Thymus (tissue), 14 donors: ENCODE measurements at places on chromosomes 7 and 10. TPM values are rescaled to one million over a fixed set of nuclear protein-coding genes. Genes with fewer than 3 reads are reported as not detected.
A peak's percentile ranks its signal among the peaks of the same experiment; 100 is the strongest.

GRCh38 chr10:29492774-29493173 is 142.0 kb downstream of the SVIL start:
- H3K27me3 ChIP-seq, result no peaks in the 10 kb centered on the region
- no peak for DNase-seq
- H3K27ac ChIP-seq, result no peak overlapping the region
- H3K4me3 ChIP-seq, result no peak overlapping the region

DNA sequence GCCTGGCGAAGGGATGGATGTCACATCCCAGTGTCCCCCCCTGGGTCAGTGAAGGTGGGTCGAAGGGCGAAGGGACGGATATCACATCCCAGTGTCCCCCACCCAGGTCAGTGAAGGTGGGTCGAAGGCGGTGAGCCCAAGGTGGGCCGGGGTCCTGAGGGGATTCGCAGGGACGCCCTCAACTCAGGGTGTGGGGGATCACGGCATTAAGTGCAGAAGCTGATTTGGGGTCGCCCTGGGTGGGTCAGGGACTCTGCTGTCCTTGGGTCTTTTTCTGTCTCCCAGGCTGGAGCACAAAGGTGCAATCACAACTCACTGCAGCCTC is 21.9 kb downstream of the ADAP1 start:
- H3K27me3 ChIP-seq, result no peaks in the 10 kb centered on the region
- DNase-seq, result no peak
- no peaks in the 10 kb centered on the region for H3K36me3 ChIP-seq
- no peaks in the 10 kb centered on the region for H3K4me1 ChIP-seq
- no peak overlapping the region for H3K4me3 ChIP-seq

- no peaks in the 10 kb centered on the region for H3K36me3 ChIP-seq
- H3K27ac ChIP-seq, result no peak overlapping the region
- H3K4me3 ChIP-seq, result no peak overlapping the region
- H3K27me3 ChIP-seq, result no peaks in the 10 kb centered on the region
- no peaks in the 10 kb centered on the region for H3K4me1 ChIP-seq
Observed at GRCh38 chr7:136528329-136528728, 340.1 kb upstream of the CHRM2 start.

ICA1 gene
- 6.3 TPM for total RNA-seq

- H3K27ac ChIP-seq, result no peak overlapping the region
- H3K27me3 ChIP-seq, result peaks cover 59% of the 10 kb centered on the region
- DNase-seq, result no peak
- H3K36me3 ChIP-seq, result no peaks in the 10 kb centered on the region
- no peaks in the 10 kb centered on the region for H3K4me1 ChIP-seq
- H3K4me3 ChIP-seq, result peak overlapping the region; percentile 34
Observed at GRCh38 chr10:50990568-50991455, 83.5 kb upstream of the PRKG1 start.

- no peaks in the 10 kb centered on the region for H3K27me3 ChIP-seq
- no peaks in the 10 kb centered on the region for H3K4me1 ChIP-seq
- DNase-seq, result no peak
- H3K36me3 ChIP-seq, result no peaks in the 10 kb centered on the region
- H3K4me3 ChIP-seq, result no peak overlapping the region
Observed at GRCh38 chr7:124790645-124791044, 25.1 kb upstream of the GPR37 start.

GRCh38 chr7:3806516-3806915 is 505.5 kb downstream of the SDK1 start:
- H3K27ac ChIP-seq, result no peak overlapping the region
- H3K27me3 ChIP-seq, result no peaks in the 10 kb centered on the region
- no peaks in the 10 kb centered on the region for H3K4me1 ChIP-seq

- H3K27me3 ChIP-seq, result peaks cover 5% of the 10 kb centered on the region
- no peaks in the 10 kb centered on the region for H3K36me3 ChIP-seq
Observed at GRCh38 chr7:276230-276835, 13.6 kb upstream of the FOXL3 start.

SERPINE1 gene
- 2.1 TPM for total RNA-seq

DNA sequence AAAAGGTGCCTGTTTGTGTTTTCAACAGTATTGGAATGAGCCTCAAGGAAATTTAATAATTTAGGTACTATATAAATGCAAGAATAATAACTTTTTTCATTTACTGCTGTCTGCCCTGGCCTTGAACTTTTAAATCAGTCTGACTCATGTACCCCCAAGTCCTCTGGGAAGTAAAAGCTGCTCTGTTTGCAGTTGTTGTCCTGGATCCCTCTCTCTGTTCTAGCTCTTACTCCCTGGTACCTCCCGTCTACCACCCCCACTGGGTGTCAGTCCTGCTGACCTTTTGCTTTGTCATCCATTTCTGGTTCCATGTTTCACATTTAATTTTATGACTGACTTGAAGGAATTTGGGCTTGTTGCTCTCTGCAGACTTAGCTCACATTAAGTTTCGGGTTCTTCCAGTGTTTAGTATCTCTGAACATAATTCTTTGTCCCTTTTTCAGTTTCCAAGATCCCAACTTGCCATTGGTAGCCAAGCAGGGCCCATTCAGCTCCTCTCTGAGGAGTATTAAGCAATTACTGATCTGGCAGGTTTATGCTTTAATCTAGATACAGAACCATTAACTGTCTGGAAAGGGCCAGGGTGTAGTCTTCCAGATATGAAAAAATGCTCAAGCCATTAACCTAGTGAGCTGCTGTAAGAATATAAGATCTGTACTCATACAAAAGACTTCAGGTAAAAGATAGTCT is 208.7 kb upstream of the FAM3C start:
- H3K4me3 ChIP-seq, result no peak overlapping the region
- no peak for DNase-seq
- H3K27ac ChIP-seq, result no peak overlapping the region
- H3K36me3 ChIP-seq, result no peaks in the 10 kb centered on the region
- no peaks in the 10 kb centered on the region for H3K4me1 ChIP-seq

DNA sequence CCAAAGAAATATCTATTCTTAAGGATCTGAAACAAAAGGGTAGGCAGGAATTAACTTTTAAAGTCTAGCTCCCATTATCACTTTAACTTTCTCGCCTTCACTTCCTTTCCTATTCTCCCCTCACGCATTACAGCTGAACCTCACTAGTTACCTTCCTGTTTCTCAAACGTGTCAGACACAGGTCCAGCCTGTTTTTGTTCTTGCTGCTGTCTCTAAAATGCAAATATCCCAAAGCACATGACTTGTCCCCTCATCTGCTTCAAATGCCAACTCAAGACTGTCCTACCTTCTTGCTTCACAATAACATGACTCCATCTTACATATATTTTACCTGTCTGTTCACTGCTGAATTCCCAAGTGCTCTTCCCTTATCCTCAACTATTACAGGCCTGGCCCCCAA is 17.6 kb downstream of the ZDHHC6 start:
- H3K27me3 ChIP-seq, result no peaks in the 10 kb centered on the region
- no peak overlapping the region for H3K27ac ChIP-seq
- peaks cover 45% of the 10 kb centered on the region for H3K36me3 ChIP-seq

DNA sequence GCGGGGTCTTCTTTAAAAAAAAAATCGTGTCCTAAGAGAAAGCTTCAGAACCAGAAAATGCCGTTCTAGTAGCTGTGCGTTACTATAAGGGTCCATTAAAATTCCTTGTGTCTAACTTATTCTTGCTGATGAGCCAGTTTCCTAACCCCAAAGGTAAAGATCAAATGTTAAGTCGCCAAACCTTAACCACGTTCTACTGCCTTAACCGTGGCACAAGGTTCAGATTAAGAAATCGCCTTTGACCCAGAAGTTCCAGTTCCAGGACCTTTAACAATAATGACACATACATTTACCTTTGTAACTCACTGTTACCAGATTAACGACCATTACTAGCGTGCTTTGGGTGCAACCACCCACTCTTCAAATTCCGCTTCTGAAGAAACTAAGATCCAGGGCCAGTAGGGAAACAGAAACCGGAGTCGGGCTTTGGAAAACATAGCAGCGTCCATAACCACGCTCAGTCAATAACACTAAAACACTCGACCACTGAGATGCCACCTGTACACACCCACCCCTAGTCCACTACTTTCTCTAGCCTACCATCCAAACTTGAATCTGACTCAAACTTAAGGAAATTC is 620 bp downstream of the BET1 start:
- peaks cover 8% of the 10 kb centered on the region for H3K27me3 ChIP-seq
- H3K4me1 ChIP-seq, result peaks cover 4% of the 10 kb centered on the region
- peak overlapping the region; percentile 78 for H3K4me3 ChIP-seq
- H3K36me3 ChIP-seq, result peaks cover 3% of the 10 kb centered on the region
- peak; percentile 2 for DNase-seq
- peak overlapping the region; percentile 77 for H3K27ac ChIP-seq

DNA sequence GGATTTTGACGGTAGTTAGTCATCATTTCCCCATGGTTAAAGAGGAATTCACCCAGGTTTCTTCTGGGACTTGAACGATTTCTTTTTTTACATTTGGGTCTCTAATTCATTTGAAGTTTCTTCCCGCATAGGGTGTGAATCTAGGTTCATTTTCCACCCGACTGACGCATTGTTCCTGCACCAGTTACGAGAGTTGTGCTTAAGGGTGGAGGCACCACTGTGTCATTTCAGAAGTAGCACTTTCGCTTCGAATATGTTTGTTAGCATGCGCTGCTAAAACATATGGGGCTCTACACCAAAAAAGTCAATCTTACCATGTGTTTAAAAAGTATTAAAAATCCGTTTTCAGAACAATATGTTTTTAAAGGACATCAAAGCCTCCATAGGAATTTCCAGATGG is 140.3 kb downstream of the VIPR2 start:
- H3K4me1 ChIP-seq, result no peaks in the 10 kb centered on the region
- DNase-seq, result no peak
- no peaks in the 10 kb centered on the region for H3K36me3 ChIP-seq
- H3K27me3 ChIP-seq, result no peaks in the 10 kb centered on the region
- no peak overlapping the region for H3K4me3 ChIP-seq

DNA sequence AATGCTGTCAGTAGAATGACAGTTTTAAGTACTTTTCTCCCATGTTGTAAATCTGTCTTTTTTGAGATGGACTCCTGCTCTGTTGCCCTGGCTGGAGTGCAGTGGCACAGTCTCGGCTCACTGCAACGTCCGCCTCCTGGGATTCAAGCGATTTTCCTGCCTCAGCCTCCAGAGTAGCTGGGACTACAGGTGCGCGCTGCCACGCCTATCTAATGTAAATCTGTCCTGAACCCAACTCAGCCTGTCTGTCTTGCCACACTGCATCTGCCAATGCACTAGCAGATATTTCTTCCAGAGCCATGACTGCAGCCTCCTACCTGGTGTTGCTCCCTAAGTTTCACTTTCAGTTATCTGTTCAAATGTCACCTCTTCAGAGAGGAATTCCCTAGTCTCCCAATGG is 264.1 kb downstream of the PHF14 start:
- no peak overlapping the region for H3K4me3 ChIP-seq
- no peaks in the 10 kb centered on the region for H3K4me1 ChIP-seq
- no peaks in the 10 kb centered on the region for H3K36me3 ChIP-seq

BAMBI gene
- total RNA-seq, result 1.3 TPM

DNA sequence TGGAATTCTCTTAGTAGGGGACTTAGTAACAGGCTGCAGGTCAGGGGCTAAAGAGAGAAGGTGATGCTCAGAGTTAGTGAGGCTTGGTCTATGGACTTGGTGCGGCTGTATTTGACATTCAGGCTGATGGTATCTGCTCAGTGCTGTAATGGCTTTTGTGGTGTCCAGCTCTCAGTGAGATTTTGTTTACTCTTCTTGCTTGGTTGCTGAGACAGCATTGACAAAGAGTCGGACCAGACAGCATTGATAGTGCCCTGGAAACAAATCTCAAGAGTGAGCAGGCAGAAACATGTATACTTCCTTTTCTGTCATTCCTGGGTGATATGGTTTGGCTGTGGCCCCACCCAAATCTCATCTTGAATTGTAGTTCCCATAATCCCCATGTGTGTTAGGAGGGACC is 202.0 kb downstream of the STK31 start:
- no peak for DNase-seq
- H3K36me3 ChIP-seq, result no peaks in the 10 kb centered on the region
- H3K4me1 ChIP-seq, result no peaks in the 10 kb centered on the region

DNA sequence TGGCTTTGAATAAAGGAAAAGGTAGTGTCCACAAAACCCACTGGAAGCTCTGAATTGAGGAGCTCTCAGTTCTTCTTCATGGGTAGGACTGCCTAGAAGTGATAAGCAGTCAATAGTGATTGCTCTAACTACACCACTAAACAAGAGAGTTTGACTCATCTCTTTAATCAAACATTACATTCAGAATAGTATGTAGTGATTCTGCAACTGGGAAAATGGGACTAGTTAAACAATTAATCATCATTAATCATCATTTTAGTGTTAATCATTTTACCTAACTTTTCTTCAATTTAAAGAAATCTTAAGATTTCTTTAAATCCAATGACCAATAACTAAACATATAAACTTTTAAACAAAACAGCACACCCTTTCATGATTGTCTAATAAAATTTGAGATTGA is 484.0 kb upstream of the FZD8 start:
- no peaks in the 10 kb centered on the region for H3K36me3 ChIP-seq
- H3K4me3 ChIP-seq, result no peak overlapping the region
- no peaks in the 10 kb centered on the region for H3K4me1 ChIP-seq
- H3K27ac ChIP-seq, result no peak overlapping the region
- no peak for DNase-seq
- H3K27me3 ChIP-seq, result no peaks in the 10 kb centered on the region

DNA sequence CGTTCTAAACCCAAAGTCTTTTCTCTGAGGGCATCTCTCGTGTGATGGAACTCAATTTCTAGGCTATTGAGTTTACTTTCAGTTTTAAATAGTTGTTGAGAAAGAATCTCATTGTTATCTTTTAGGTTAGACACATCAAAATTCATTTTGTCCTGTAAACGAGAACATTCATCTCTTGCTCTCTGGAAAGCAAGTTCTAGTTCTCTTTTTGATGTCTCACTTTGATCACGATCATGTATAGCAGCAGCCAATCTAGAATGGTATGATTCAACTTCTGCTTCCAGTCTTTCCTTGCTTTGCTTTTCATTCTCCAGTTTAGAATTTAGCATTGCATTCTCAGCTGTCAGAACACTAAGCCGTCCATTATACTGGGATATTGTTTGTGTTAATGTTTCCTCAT is 65.1 kb downstream of the ANKRD26 start:
- no peak overlapping the region for H3K4me3 ChIP-seq
- H3K36me3 ChIP-seq, result peaks cover 9% of the 10 kb centered on the region
- peak overlapping the region; percentile 10 for H3K27ac ChIP-seq
- no peaks in the 10 kb centered on the region for H3K27me3 ChIP-seq

HOXA9 gene
- 1.5 TPM for total RNA-seq

ZNF804B gene
- not detected for total RNA-seq

GRCh38 chr7:87926581-87927461 is 7.2 kb upstream of the ADAM22 start:
- no peak overlapping the region for H3K4me3 ChIP-seq
- H3K27ac ChIP-seq, result no peak overlapping the region
- no peaks in the 10 kb centered on the region for H3K4me1 ChIP-seq
- DNase-seq, result peak; percentile 6
- no peaks in the 10 kb centered on the region for H3K27me3 ChIP-seq

GRCh38 chr7:15755061-15755460 is 68.6 kb upstream of the MEOX2 start:
- H3K27ac ChIP-seq, result no peak overlapping the region
- H3K4me3 ChIP-seq, result no peak overlapping the region
- no peaks in the 10 kb centered on the region for H3K36me3 ChIP-seq
- no peak for DNase-seq
- no peaks in the 10 kb centered on the region for H3K27me3 ChIP-seq

GHRHR gene
- 0.42 TPM for total RNA-seq

- H3K27me3 ChIP-seq, result no peaks in the 10 kb centered on the region
- H3K36me3 ChIP-seq, result no peaks in the 10 kb centered on the region
- no peak overlapping the region for H3K4me3 ChIP-seq
- H3K27ac ChIP-seq, result no peak overlapping the region
- DNase-seq, result no peak
Observed at GRCh38 chr10:119020627-119020946, 8.9 kb upstream of the NANOS1 start.

CYP3A4 gene
- total RNA-seq, result 11.0 TPM
